ENCODE measurements at places on chromosomes 6 and 20.
A peak's percentile ranks its signal among the peaks of the same experiment; 100 is the strongest.

DNA sequence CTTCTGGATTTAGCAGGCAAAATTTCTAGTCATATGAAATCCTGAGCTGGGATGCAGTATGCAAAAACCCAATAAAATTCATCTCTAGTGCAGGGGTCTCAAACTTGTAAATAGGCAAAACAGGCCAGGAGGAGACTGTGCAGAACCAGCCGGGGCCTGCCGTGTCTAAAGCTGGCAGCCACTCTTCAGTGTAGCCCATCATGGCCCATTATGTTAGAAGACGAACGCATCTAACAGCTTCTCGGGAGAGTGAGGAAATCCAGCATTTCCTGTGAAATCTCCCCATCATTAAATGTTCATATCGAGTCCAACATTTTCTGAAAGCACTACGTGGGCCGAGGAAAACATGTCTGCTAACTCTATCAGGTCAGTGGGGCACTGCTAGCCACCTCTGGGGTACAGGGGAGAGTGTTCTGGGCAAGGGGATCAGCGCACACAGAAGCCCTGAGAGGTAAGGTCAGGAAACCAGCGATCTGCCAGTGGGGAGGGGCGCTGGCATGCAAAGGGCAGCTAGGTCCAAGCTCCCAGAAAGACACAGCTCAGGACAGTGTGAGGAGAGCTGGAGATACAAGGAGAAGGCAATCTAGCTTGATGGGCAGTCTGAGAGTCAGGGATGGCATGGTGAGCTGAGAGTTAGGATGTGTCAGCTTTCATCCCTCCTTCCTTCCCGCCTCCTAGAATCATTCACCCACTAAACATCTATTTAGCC is 144.2 kb downstream of the PREX1 start:
- DNase-seq = no peak

DNA sequence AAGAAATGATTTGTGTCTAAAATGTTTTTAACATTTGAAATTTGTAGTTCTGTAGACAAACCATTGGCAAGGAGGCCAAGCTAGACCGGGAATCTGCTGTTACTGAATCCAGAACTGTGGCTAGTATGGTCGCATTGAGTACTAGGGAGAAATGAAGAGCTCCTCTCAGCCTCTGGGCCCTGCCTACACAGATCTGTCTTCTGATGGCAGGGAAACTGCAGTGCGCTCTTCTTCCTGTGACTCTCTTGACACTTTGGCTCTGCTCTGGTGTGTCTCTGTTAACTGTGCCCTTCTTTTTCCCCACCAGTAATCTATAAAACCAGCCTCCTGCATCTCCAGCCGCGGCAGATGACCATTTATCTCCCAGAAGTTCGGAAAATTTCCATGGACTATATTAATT is 61.5 kb upstream of the TMEM181 start:
- DNase-seq = no peak

GRCh38 chr6:45472382-45472781 is 94.6 kb upstream of the SUPT3H start:
- DNase-seq = no peak

DNA sequence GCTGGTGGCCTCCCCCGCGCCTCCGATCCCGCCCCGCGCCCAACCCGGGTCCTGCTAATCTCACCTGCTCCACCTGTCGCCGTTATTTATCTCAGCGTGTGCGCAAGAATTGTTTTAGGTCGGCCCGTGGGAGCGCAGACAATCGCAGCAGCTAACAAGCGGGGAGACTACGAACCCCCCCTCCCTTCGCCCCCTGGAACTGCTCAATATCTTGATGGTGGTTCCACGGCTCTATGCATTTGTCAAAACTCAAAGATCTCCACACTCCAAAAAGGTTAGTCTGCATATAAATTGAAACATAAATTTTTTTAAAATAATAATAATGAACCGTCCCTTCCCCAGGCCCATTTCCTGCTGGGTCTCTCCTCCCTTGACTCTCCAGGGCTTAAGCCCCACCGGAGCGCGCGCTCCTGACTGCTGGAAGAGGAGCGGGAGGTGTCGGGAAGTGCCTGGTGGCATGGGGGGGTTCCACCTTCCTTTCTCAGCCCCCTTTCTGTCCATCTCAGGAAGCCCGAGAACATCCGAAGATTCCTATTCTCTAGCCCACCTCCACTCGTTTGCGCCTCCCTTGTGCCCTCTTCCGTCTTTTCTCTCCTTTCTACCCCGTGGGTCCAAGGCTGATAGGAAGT is 1.6 kb upstream of the MDGA1 start:
- no peak for DNase-seq

GRCh38 chr20:50546729-50547314 is 36.6 kb downstream of the PTPN1 start:
- DNase-seq = no peak

GRCh38 chr6:71220466-71220865 is 68.1 kb upstream of the OGFRL1 start:
- DNase-seq = no peak

DNA sequence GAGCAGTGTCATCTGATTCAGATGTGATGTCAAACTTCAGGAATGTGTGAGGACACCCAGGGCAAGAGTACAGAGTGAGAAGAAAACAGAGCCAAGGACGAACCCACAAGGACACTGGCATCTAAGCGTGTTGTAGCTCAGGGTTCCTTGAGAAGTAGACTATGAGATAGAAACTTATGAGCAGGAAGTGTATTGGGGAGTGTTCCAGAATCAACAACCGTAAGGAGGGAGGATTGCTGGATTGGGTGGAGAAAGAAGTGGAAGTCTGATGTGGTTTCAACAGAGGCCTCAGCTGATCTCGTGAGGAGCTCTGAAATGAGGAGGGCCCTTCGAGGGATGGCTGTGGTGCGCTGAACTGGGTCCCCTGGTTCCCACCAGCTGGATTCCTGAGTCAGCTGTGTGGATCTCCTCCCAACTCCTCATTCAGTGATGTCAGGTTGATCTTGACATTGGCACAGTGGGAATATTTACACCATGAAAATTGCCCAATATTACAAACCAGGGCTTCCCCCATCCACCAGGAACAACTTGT is 25.7 kb upstream of the IGF2R start:
- peak; percentile 71 for DNase-seq

GRCh38 chr6:105452376-105452775 is 49.5 kb upstream of the PREP start:
- no peak for DNase-seq

DNA sequence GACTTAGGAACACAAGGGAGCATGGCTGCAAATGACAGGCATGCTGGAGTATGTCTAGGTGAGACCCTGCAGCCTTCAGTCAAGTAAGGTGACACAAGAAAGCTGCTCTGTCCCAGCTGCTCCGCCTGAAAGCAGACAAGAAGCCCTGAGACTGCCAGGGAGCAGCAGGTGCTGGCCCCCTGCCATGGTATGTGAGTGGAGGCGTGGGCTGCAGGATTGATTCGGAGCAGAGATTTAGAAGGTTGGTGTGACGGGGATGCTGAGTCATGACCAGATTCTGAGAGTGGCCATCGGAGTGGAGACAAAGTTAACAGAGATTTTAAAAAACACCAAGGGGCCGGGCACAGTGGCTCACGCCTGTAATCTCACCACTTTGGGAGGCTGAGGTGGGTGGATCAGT is 17.8 kb downstream of the LRP11 start:
- DNase-seq = no peak

- DNase-seq = peak; percentile 74
Measured at GRCh38 chr6:44338228-44339122, 4.0 kb upstream of the SPATS1 start.

- no peak for DNase-seq
Measured at GRCh38 chr6:106568530-106568929, 60.8 kb downstream of the RTN4IP1 start.

DNA sequence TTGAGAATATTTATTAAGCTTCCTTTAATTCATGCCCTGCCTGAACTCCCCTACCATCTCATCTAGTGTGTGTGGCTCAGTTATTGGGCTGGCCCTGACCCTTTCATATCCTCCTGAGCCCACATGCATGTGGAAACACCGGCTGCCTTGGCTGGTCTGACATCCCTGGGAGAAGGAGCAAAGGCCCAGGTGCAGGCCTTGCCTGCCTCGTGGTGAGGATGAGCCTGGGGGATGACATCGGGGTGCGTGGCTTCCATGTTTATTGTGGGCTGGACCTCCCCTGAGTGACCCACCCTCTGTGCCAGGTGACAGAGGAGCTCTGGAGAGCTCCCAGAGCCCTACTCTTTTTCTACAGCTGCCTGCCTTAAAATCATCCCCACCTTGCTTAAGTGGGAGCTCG is 69.1 kb downstream of the FOXA2 start:
- no peak for DNase-seq

All from Right ventricle myocardium inferior (tissue), 1 donor.